ENCODE measurements at places on chromosomes 7 and 10. TPM values are rescaled to one million over a fixed set of nuclear protein-coding genes. Genes with fewer than 3 reads are reported as not detected.

DNA sequence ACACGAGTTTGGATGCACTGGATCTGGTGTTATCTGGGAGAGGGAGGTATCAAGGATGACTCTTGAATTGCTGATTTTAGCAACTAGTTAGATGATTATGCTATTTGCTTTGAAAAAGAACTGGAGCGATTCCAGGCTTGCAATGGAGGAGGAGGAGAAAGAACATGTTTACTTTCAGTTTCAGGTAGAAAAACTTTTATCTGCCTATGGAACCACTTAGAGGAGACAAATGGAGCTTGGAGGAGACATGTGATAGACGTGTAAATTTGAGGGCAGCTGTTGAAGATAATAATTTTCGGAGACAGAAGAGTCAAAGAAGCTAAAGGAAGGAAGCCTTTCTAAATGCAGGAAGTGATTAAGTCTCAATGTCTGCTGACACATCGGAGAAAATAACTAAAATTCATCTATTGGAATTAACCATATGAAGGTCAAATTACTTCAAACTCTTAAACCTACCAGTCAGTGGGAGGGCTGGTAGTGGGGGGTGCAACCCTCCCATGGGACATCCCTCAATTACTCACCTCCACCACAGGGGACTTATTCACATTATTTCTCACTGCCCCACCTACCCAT, 56.4 kb upstream of the GNAI1 start:
- no peak for DNase-seq

DNA sequence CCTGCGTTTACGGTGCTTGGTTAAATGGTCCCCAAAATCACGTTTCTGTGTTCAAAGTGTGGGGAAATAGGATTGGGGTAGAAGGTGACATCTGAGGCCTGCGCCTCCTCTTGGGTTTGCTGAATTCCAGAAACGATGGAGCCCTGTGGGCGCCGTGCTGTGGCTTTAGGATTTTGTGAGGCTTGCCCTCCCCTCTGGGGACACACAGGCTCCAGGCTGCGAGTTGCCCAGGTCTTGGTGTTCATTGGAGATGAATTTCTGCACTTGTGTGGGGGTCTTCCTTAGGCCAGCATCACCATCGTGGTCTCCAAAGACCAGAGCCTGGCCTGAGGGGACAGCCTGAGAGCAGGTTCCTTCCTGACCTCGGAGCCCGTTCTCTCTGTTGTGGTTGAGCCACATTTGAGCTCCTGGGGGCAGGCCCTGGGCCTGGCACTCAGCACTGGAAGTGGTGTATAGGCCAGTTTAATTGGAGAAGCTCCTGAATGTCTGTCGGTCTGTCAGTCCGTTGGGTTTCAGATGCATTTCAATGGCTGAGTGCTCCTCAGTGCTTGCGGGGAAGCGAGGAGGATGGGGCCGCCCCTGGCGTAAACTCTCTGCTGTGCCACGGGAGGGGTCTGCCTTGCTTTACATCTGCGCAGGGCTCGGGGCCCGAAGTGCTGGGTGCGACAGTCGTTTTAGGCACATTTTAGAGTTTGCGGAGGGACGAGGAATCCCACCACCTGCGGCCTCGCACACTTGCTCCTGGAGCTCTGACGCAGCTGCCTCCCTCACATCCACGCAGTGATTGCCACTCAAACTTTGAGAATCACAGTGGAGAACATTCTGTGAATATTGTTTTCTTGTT, 71.7 kb downstream of the DNAJB6 start:
- peak; percentile 47 for DNase-seq

- no peak for DNase-seq
Observed at GRCh38 chr10:55476129-55476528, 675.1 kb upstream of the PCDH15 start.

DNA sequence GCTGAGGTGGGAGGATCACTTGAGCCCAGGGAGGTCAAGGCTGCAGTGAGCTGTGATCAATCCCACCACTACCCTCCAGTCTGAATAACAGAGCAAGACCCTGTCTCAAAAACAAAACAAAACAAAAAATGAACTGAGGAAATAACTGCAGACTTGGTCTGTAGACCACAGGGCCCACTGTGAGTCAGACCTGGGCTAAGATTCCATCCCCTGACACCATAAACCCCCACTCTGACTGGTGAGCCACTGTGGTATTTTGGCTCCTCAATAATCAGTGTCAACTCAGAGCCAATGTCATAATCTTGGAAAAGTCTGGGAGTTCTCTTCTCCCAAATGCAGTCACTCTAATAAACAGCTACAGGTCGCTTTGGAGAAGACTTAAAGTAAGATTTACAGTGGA, 24.0 kb upstream of the ERCC6 start:
- no peak for DNase-seq

DNA sequence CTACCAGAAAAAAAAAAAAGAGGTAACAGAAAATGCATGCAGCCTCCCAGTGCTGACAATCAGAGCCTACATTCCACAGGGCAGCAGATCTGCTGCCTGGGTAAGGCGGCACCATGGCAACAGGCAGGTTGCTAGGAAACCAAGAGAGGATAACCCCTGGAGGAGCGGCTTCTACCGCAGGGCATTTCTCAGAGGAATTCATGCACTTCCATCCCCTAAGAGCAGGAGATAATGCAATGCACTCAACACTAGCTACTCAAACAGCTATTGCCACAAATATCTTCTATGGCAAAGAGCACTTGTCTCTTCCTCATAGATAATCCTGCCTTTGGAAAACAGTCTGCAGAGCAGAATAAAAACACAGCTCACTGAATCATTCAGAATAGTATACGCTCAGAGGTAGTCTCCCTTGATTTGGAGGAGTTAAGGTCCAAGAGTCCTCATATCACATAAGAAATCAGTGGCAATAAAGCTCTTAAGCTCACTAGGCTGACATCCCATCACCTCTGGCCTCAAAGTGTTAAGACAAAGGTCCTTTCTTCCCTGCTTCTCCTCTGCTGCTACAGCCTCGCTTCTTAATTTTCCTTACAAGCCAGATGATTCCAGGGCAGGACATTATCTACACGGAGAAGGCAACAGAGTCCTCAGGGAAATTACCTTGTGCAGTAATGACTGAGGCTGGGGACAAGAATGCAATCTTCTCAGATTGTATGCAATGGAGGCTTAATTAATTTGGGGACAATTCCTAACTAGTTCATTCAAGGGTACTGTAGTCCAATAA, 10.7 kb downstream of the PSAP start:
- DNase-seq, result peak; percentile 92

The SPDYE5 gene
- total RNA-seq, result not detected

- no peak for DNase-seq
Observed at GRCh38 chr7:43760861-43761260, 2.4 kb downstream of the BLVRA start.

GRCh38 chr7:11449316-11449715, 382.7 kb downstream of the THSD7A start:
- no peak for DNase-seq

DNA sequence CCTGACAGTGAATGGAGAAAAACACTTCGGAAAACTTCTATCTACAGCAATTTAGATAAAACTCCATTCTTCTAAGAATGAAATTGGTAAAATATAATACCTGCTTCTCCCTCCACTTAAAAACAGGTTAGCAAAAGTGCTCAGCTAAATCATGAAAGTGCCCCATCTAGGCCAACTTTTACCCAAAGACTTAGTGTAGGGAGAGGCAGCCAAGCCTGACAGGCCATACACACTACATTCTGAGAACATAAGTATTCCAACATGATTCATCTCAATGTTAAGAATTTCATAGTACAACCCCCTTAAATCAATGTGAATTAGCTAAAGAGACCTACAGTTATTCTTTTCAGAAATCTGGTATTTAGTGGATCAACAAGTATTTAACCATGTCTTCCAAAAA, 7.2 kb downstream of the FAM3C start:
- DNase-seq, result no peak

The ZNF655 gene
- total RNA-seq, result 37.6 TPM

The CADPS2 gene
- 5.9 TPM for total RNA-seq

The NPY4R gene
- not detected for total RNA-seq

DNA sequence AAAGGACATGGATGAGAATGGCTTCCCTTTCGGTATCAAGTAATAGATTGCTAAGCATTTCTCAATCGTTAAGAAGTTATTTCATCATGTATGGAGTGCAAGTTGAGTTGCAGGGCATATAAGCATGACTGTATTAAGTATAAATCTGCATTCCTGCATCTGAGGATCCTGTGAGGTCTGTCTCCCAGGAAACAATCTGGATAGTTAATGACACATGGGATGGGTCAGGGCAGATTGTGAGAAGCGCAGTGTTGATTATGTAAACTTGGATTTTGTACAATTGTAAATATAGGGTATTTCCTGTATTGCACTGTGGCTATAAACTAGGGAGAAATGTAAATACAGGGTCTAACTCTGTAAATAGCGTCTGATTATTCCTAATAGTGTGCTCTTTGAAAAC, 102.6 kb downstream of the PLXDC2 start:
- DNase-seq, result no peak

DNA sequence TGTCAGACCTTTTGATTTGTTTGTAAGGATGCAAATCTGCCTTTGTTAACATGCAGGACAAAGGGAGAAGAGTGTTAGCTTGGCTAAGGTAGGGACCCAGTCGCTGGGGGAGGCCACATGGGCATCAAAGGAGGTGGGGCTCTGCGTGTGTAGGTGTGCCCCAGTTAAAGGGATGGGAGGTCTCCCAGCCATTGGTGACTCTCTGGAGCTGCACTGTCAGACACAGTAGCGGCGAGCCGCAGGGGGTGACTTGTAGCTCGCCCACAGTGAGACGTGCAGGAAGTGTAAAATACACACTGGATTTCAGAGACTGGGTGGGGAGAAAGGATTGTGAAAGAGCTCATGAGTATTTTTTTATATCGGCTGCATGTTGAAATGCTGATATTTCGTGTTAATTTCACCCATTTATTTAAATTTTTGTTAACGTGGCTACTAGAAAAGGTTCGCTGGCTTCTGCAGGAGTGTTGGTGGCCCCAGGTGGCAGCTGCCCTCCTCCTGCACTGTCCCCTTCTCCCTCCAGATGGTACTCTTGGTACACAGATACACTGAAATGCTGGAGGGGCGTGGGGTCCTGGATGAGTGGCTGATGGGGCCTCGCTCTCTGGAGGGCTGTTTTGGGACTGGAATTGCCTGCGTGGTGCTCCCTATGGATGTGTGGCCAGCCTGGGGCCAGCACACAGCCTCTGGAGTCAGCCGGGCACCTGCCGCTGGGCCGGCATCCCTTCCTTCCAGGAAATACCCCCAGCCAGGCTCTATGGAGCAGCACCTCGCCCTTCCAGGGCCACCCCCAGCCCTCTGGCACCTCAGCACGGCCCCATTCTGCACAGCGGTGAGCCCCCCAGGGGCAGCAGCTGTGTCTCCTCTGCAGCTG, 59.2 kb downstream of the LHPP start:
- peak; percentile 72 for DNase-seq

- no peak for DNase-seq
Observed at GRCh38 chr10:128645486-128645885, 519.3 kb upstream of the MKI67 start.

The ANAPC16 gene
- 79.0 TPM for total RNA-seq

DNA sequence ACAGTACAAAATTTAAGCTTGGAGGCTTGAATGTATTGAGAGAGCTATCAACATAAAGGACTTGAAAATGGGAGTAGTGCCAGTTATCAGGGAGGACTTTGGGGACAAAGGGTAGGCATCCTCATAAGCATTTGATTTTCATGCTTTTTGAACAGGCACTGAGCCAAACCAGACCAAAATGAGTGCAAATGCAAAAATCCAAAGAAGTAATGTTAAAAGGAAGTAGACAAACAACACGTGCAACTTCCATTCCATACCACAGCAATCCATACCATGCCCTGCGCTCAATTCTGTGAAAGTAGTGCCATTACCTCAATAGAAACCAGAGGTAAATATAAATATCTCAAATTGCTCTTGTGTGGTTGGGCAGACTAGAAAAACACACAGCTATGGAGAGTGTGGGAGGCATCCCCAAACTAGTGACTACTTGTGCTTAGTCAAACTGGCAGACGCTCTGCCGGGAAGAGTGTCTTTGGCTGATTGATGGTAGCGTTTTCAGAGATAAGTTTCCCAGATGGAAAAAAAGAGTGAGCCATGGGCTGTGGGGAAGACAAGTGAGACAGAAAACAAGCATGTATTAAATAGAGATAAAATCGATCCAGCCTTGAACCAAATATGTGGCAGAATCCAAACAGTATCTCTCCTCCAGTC, 161.5 kb downstream of the CREB5 start:
- no peak for DNase-seq

DNA sequence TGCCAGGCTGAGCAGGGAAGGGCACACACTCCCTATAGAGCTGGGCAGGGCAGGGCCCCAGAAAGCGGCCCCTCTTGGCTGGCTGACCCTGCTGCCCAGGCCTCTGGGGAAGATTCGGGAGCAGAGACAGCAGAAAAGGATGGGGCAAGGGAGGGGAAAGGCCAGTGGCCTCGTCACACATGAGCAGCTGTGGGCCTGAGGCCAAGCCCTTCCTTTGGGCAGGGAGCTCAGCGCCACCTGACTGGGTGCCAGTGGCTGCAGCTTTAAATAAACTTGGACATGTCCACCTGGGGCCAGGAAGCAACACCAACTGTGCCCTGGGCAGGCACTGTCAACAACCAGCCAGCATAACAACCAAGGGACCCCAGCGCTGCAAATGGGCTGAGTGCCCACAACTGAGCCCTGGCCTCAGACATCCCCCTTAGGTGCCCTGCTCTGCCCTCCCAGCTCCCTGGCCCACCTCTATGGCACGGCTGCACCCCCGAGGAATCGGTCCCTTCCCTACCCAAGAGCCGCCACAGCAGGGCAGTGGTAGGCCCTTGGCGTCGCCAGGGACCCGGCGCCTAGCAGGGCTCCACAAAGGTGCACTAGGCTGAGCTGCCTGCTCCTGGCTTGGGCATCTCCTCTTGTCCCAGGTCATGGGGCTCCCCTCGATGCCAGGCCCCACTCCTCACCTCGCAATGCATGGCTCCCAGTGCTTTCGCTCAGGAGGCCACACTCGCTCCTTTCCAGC, 2.6 kb downstream of the CAMK2B start:
- DNase-seq, result no peak

GRCh38 chr10:65348637-65349036, 1577.2 kb upstream of the LRRTM3 start:
- no peak for DNase-seq
